ENCODE measurements at places on chromosomes 4 and X. TPM values are rescaled to one million over a fixed set of nuclear protein-coding genes. Genes with fewer than 3 reads are reported as not detected.

GRCh38 chr4:1408418-1408817, 2.2 kb upstream of the NKX1-1 start:
- DNase-seq, result no peak

- DNase-seq, result no peak
These were observed 33.1 kb downstream of the PCDH7 start for GRCh38 chr4:30753316-30753715.

GRCh38 chr4:163558539-163559044, 64.1 kb downstream of the TMA16 start:
- DNase-seq, result peak; percentile 33

NDP gene
- not detected for total RNA-seq

DNA sequence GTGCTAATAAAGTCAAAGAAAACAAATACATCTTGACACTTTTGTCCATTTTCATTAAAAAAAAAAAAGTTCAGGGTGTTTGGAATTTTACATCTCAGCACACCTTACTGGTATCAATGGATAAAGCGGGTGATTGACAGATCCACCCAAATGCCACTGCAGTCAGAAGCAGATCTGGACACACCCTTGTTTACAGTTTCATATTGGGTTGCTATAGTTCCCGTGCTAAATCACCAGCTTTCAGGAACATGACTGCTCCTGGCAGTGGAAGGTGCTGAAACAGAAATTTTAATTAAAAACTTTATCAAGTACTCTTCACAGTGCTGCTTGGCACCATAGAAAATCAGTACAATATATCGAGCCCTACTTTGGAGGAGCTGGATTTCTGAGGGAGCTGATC, 116.3 kb downstream of the STOX2 start:
- DNase-seq, result no peak

RPL36A gene
- total RNA-seq, result 103 TPM

GRCh38 chr4:82553020-82553419, 8.8 kb downstream of the TMEM150C start:
- no peak for DNase-seq

Measured in fibroblast of villous mesenchyme (primary cell).